ENCODE measurements at places on chromosomes 2 and 18.
A peak's percentile ranks its signal among the peaks of the same experiment; 100 is the strongest.

DNA sequence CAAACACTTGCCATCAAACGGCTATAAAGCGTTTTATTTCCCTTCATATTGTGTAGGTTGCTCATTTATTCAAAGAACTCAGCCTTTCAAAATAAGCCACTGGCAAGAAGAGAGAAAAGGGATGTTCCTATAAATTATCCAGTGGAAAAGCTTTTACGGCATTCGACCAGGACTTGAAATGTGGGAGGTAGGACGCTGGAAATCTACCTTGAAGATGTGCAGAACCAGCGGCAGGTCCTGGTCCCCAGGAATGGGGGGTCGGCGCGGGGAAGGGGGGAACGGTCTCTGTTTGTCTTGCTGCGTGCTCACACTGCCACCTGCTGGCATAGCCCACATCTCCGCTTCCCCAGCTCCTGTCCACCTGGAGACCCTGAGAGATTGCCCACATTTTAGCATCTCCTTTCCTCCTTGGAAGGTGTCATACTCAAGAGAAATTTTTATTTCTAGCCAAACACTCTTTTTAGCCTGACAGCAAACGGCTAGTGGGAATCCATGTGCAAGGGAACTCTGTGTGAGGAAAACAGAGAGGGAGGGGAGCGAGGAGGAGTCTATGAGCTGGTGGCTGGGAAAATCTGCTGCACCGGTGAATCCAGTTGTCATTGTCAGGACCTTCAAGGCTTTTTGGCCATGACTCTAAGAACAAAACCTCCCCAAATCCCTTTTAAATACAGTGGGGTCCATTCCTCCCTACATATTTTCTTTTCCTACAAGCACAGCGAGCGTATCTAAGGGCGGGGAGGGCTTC lies 349.0 kb upstream of the PKDCC start:
- DNase-seq: no peak

DNA sequence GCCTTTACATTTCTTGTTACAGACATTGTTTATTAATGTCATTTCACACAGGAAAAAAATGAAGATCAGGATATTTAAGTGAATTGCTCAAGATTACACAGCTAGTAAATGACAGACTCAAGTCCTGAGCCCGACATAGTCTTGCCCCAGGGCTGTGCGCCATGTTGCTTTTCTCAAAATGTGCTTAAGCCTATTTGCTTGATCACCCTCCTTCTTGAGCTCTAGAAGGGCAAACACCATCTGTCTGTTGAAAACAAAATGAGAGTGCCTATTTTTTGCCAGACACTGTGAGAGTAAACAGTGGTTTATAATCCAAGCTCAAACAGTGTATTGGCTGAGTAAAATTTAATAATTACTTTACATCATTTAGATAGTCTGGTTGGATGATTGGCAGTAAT lies 34.8 kb upstream of the HNMT start:
- no peak for DNase-seq

GRCh38 chr2:157479081-157480027 lies 35.5 kb upstream of the CYTIP start:
- DNase-seq: no peak

DNA sequence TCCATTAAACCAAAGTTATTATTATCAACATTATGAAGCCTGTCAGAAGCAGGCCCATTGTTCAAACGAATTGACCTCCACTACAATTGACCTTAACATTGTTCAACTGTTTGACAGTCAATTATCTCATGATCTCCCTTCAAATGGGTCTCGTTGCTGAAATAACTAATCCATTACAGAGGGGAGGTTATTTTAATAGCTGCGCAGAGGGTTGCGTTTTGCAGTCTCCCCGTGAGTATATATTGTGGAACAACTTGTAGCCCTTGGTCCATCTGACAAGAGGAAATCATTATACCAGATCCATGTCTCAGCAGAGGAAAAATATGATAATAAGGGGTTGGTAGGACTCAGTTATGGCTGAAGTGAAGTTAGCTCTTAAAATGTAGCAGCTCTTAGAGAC lies 159.1 kb downstream of the ALK start:
- no peak for DNase-seq

GRCh38 chr2:47907039-47907781 lies 912 bp upstream of the FBXO11 start:
- DNase-seq: no peak

- no peak for DNase-seq
Observed at GRCh38 chr18:69874058-69874457, 73.6 kb downstream of the CD226 start.

- DNase-seq: no peak
Observed at GRCh38 chr2:15337996-15338666, 223.0 kb downstream of the NBAS start.

DNA sequence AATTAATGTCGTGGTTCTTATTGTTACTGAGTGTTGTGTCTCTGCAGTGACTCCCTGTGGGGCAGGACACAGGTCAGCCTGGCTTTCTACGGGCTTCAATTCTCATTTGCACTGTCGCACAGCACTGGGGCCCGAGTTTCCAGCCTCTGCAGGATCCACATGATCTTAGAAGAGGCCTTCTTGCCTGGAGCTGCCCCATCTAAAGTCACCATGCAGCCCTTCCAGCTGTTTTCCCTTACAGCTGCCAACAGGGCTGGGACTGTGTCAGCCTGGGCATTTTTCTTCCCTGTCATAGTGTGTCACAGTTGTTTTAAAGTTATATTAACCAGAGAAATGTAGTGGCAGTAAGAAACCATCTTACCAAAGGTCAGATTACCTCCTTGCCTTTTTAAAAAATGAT lies 27.0 kb downstream of the FHL2 start:
- no peak for DNase-seq

DNA sequence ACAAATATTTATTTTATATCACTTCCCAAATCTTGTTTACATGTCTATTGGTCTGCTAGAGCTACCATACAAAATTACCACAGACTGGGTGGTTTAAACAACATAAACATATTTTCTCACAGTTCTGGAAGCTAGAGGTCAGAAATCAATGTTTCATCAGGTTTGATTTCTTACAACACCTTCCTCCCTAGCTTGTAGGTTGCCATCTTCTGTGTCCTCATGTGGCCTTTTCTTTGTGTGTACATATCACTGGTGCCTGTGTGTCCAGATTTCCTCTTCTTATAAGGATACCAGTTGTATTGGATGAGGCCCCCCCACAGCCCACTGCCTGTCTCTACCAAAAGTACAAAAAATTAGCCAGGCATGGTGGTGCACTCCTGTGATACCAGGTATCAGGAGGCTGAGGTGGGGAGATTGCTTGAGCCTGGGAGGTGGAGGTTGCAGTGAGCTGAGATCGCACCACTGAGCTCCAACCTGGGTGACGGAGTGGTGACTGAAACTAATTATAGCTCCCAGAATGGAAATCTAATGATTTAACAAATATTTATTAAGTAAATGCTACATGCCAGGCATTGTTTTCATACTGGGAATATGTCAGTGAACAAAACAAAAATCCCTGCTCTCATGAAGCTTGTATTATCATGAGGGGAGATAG lies 13.6 kb downstream of the EML4 start:
- DNase-seq: no peak

GRCh38 chr2:143934626-143935481 lies 585.1 kb downstream of the ZEB2 start:
- DNase-seq: no peak

DNA sequence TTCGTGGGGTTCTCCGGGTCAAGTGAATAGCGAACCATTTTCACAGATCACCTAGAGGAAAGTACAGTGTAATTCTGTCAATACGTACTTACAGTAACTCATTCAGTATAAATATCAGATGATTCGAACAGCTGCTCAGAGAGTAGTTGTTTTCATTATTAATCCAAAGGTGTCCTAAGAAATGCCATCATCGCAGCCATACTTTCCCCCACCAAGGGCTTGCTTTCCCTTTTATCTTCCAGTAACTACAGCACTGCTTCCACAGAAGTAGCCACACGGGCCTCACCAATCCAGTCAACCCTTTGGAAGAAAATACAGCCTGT lies 4.5 kb upstream of the C18orf32 start:
- DNase-seq: no peak

DNA sequence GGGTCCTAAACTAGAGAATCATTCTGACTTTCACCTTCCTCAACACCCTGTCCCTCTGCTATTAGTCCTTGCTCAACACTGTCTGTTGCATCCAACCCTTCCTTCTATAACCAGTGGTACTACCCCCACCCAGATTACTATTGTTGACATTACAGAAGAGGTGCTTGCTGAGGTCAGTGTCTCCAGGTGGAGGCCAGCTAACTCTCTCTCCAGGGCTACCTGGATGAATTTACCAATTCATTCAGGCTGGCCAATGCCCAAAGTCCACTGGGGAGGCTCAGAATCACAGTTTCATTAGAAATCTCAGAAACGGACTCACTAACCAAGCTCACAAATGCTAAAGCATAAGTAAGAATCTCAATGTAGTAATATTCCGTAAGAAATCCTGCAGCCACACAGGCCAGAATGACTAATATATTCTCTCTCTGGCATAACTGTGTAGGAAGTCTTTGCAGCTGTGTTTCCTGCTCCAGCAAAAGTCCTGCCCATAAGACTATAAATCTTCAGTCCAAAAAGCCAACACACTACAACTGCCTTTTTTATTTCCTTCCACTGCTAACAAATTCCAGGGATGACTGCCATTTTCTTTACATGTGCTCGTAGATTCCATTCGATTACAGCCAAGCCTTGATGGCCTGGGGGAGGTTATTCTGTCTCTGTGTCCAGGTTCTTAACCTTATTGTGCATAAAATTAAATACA lies 10.0 kb upstream of the TTR start:
- DNase-seq: peak; percentile 87

DNA sequence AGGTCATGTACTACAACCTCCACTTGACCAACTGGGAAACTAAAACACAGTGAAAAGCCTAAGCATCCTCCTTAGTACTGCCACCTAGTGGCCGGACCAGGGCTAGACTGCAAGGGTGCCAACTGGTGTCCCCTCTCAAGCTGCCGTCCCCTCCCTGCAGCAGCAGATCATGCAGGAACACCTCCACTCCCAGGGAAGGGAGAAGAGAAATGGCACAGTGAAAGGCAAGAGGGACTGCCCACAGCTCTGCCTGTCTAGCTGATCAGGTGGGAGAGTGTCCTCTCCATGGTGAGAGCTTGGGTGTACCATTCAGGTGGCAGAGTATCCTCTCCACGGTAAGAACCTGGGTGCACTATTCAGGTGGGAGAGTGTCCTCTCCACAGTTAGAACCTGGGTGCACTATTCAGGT lies 78.1 kb downstream of the AAK1 start:
- no peak for DNase-seq

DNA sequence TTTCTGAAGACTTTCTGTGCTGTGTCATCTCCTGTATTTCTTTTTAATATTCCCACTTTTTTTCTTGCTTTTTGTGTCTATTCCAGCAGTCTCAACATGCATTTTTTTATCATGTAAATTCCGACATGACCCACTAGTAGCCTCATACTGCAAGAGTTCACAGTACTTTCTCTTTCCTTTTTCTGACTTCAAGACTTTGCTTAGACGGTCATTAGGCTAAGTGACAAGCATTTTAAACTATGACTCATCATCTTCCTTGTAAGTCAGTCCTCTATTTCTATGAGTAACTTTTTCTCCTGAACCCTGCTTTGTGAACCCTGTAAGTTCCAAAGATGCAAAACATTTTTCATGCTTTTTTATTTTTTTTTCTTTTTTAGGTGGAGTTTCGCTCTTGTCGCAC lies 381.2 kb downstream of the TXNL1 start:
- DNase-seq: no peak

DNA sequence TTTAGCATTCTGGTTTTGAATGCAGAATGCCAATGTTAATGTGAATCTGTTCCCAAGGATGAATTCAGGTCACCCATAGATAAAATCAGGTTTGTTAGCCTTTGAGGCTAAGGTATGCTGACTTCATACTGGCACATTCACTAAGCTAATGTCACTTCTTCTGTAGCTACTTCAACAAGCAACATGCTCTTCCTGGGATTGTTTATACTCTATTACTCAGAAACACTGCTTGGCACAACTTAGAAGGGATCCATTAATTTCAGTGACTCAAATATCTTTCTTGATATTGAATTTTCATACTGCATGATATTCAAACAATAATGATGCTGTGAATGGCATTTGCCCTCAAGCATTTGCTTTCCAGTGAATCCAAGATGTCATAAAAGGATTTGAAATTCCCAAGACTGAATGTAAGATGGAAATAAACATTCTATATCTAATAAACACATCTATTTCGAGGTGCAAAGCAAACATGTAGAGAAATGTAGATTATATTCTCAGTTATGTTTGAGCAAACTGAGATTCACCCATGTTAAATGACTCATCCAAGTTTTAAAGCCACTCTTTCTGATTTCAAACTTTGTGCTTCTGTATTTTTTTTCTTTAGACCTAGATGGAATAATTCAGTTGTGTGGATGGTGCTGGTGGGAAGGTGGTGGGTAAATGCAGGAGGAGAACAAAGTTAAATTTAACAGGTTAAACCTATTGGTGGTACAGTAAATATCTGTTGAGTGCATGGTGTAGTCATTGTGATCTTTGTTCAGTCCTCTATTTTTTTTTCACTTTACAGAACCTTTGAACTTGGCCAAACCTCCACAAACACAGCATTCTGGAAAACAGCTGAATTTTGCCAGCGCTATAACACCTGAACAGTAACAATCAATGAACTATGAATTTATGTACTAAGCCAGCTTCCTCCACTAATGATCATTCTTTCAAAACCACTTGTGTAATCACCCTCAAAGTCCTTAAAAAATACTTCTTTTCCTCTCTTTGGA lies 162.1 kb upstream of the XIRP2 start:
- no peak for DNase-seq

DNA sequence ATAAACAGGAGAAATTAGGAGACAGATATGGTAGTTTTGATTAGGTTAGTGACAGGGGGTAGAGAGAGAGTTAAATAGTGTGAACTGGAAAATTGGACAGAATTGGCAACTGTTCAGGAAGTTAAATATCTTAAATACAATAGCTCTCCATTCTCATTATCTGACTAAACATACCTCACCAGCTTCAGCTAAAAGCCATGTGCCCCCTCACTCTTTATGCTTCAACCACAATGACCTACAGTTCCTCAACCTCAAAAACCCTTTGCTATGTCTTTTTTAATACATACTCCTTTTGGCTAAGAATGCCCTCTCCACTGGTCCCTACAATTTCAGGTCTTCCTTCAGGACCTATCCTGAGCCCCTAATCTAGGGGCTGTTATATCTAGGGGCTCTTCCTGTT lies 740.2 kb upstream of the ZEB2 start:
- no peak for DNase-seq

Measured in left lobe of liver (tissue), 2 donors.